A172 (cell line): ENCODE measurements at places on chromosomes 13 and 19.

GRCh38 chr19:55652311-55653128 is 2.3 kb upstream of the U2AF2 start:
- no peak for DNase-seq

DNA sequence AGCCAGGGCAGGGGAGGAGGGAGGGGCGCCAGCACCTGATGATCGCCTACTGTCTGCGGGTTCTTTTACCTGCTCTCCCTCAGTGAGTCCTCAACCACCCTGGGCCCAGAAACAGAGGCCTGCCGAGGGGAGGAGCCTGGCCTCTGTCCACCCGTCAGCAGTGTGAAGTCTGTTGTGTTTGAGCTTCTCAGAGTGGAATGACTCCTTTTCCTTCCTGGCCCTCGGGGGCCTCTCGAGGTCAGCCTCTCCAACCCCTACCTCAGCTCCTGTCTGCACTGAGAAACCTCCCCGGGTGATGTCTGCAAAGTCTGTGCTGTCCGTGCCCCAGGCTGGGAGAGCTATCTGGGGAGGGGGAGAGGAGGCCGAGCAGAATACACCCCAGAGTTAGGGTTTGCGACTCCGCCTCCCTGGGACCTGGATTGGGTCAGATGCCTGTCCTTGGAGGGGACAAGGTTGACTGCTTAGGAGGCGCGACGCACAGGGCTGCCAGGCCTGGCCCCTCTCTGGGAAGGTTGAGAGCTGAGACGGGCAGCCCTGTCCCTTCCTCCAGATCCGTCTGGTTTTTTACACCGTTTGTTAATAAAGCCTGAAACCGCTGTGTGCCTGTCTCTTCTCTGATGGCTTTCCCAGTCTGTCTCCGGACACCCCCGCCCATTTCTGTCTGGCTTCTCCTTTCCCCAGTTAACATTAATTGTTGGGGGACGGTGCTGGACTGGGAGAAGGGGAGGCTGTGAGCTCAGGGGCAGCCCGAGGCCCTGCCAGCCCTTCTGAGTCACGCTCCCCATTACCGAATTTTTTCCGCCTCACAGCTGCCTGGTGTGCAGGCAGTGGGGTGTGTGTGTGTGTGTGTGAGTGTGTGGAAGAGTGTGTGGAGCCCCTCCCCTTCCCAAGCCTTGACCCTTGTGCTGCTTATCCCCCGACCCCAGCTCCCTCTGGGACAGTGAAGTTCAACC is 989 bp upstream of the SSC5D start:
- DNase-seq = peak; percentile 94

- no peak for DNase-seq
These were observed 288.0 kb upstream of the SLC10A2 start for GRCh38 chr13:103354171-103354570.

DNA sequence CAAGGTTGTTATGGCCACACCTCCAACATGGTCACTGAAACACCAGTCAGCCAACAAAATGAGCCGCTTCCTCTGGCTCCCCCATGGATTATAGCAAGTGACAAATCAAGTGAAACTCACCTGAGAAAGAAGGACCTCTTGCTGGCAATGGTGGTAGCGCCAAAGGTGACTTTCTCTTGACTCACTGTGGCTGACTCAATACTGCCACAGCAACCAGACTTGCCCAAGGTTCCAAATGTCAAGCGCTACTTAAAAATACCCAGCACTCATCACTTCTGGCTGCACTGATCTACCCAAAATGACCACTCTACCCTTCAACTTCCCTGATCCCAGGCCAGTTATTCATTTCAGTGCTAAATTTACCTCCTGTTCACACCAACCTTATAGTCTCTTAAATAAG is 495.5 kb downstream of the FOXO1 start:
- no peak for DNase-seq

GRCh38 chr13:102405499-102406100 is 3.8 kb upstream of the FGF14 start:
- DNase-seq = peak; percentile 34

- peak; percentile 13 for DNase-seq
These were observed 267.1 kb downstream of the KLF5 start for GRCh38 chr13:73325723-73326558.

DNA sequence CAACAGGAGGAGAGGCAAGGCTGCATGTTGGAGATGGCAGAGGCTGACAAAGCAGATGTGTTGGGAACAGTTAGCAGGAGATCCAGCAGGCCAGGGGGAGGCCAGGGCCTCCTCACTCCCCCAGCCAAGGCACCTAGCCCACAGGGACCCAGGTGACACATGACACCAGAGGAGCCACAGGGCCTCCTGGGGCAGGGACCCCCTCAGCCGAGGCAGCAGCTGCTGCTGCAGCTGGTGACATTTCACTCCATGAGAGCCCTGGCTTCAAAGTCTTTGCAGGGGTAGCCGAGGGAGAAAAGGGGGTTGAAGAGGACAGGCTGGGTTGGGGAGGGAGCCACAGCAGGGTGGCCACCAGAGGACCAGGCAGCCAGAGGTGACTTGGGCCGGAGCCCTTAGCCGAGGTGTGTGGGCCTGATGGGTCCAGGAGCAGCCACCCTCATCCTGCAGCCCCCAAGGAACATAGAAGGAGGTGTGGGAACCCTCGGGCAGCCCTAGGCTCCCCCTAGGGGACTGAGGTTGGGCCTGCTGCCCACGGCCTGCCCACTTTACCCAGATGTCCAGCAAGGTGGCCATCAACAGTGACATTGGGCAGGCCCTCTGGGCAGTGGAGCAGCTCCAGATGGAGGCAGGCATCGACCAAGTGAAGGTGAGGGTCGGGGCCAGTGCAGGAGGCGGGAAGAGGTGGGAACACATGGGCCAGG is at the start of gene GNG14:
TSS of gene GNG14 (plus strand) at position 503 of the 701 bp plus-strand sequence. CDS start at position 554, 51 bp downstream.
- DNase-seq = no peak

DNA sequence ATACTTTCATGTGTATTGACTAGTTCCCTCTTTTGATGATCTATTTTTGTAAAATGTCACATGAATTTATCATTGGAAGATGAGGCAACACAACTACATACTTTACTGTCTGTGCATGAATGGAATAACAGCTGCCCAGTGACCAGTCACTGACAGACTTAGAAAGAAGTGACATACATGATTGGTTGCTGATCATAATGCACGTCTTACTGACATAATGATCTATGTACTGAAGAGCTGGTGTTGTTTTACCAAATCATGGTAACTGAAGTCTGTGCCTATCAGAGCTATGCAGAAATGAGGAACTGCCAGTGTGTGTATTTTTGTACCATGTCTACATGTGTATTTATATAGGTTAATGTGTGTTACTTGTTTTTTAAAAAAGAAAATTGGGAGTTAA is 26.5 kb downstream of the GPR18 start:
- no peak for DNase-seq

DNA sequence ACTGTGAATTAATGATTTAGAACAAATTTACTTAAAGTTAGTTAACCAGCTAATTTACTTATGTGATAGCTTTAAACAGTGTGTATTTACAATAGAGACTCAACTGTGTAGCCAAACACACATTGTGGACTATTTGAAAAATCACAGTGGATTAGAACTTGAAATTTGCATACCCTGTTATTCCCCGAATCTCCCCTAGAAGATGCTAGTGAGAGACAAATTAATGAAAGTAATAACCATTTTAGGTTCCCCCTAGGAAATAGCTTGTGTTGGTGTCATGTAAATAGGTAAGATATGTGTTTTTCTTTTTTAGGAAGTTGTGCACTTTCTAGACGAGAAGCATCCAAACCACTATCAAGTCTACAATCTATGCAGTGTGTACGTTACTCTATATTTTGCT is 98.5 kb downstream of the C1QTNF9 start:
- no peak for DNase-seq

DNA sequence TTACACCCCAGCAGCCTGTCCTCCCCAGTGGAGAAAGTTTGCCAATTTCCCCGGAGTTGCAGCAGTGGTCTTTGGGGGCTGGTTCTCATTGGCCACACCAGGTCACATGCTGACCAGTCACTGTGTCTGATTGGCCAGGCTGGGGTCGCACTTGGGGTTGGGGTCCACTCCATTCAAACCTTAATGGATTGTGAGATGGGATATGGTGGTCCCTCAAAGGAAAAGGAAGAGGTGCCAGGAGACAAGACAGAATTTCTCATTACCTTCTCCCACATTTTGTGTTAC is 3.4 kb downstream of the PPM1N start:
- DNase-seq = no peak

- peak; percentile 87 for DNase-seq
These were observed 19.4 kb downstream of the CEACAM21 start for GRCh38 chr19:41595258-41595889.

- peak; percentile 38 for DNase-seq
These were observed 429.0 kb upstream of the MIR17HG start for GRCh38 chr13:90918536-90918935.

- DNase-seq = peak; percentile 16
These were observed 249.1 kb downstream of the GPC5 start for GRCh38 chr13:91647361-91647990.

DNA sequence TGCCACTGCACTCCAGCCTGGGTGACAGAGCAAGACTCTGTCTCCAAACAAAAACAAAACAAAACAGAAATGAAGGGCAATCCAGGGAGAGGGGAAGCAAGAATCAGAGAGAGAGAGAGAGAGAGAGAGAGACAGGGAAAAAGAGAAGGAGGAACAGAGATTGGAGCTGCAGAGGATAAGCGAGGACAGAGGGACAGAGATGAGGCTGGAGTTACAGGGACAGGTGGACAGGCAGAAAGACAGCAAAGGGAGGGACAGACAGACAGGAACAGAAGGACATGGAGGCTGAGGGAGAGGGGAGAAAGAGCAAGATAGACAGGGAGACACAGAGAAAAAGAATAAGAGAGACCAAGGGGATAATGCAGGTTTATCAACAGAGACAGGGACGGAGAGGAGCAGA is 1.3 kb upstream of the CRX start:
- no peak for DNase-seq

DNA sequence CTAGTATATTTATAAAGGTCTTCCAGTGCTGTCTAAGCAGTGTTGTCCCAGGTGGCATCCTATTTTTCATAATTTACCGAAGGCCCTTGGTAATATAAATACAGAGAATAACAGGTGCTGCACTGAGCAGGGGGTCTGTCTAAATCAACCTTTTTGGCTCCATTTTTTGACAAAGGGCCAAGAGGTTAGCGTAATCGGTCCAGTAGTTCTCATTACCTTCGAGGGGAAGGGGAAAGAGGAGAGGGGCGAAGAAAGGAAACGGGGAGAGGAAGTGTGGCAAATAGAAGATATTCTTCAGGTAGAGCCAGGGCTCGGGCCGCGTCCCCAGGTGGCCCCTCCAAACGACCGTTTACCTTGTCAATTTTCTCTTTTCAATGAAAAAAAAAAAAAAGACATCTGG is 749 bp upstream of the PAN3 start:
- DNase-seq = no peak

GRCh38 chr13:110303644-110304043 is 3.3 kb downstream of the COL4A1 start:
- no peak for DNase-seq

GRCh38 chr19:6103217-6103644 is 7.1 kb downstream of the RFX2 start:
- DNase-seq = peak; percentile 81

DNA sequence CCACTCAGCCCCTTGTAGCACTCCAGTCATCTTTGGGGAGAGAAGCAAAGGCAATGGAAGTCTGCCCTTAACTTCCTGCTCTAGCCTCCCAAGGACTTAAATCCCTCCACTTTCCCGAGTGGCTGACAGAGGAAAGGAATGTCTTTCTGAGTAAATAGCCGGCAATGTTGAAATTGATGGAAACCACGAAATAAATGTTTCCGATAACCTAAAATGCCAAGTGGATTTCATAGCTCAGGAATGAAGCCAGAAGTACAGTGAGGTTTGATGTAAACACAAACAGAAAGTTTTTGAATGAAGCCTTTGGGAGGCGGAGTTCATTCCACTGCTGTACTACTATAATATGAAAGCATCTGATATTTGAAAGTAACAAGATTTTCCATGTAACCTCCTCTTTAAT is 14.0 kb upstream of the TBC1D4 start:
- DNase-seq = no peak

- no peak for DNase-seq
These were observed 5.1 kb downstream of the IGFLR1 start for GRCh38 chr19:35736913-35737886.

DNA sequence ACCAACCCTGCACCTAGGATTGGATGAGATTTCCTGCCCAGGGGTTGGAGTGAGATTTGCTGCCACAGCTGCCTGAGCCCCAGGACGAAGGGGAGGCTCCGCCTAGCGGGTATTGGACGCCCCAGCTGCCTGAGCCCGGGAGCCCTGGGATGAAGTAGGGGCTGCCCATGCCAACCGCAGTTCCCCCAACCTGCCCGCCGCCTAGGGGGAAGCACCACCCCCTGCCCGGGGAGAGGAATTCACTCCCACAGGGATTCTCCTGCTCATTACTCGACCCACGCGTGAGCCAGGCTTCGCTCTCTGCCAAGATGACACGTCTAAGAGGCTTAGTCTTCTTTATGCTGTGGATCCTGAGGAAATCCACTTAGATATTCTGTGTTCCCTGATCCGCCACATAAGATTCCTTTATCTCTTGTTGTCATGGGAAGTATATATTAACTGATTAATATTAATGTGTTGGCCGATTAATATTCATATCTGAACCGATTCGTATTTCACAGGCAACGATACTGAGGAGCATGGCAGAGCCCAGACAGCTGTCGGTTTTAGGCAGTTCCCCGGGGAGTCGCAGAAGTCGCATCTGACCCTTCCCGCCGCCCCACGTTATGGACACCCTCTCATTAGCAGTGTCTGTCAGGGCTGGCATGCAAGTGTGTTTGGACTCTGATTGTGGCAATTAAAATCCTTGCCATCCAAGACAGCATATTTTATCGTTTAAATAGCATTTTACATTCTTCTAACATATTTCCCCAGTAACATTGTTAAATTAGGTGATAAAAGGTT is 44.5 kb upstream of the KCTD15 start:
- DNase-seq = no peak

- no peak for DNase-seq
These were observed 2.6 kb downstream of the CNN1 start for GRCh38 chr19:11541238-11541637.

- DNase-seq = no peak
These were observed 17.4 kb downstream of the CHST8 start for GRCh38 chr19:33639035-33639681.

GRCh38 chr13:25190256-25190655 is 18.2 kb upstream of the AMER2 start:
- no peak for DNase-seq

- DNase-seq = peak; percentile 44
These were observed 58.3 kb downstream of the RAB20 start for GRCh38 chr13:110503037-110503901.

DNA sequence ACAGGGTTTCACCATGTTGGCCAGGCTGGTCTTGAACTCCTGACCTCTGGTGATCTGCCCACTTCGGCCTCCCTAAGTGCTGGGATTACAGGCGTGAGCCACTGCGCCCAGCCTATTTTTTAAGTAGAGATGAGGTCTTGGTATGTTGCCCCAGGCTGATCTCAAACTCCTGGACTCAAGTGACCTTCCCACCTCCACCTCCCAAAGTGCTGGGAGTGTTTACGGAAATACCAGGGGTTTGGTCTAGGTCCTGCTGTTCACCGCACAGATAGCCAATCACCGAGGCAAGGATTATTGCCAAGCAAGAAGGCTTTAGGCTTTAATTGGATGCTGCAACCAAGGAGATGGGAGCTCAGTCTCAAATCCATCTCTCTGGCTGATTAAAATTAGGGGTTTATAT is 11.6 kb downstream of the CLEC4G start:
- no peak for DNase-seq
